ENCODE measurements at places on chromosomes 6 and 20.
A peak's percentile ranks its signal among the peaks of the same experiment; 100 is the strongest.

DNA sequence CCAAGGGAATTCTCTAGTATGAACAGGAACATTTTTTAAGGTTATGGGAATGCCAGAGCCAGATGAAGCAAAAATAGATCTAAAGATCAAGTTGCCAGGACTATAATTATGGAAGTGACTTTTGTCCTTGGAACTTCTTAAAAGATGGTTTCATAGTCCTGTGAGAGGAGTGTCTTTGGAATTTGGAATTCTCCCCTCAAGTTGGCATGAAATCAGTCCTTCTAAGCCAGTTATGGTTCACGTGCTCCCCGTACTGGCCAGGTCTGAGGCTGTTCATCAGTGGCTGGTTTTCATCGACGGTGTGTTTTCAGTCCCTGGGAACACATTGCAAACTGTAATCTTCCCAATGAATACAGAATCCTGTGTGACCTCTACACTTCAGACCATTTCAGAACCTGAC, 63.1 kb downstream of the VGLL2 start:
- no peak for DNase-seq

DNA sequence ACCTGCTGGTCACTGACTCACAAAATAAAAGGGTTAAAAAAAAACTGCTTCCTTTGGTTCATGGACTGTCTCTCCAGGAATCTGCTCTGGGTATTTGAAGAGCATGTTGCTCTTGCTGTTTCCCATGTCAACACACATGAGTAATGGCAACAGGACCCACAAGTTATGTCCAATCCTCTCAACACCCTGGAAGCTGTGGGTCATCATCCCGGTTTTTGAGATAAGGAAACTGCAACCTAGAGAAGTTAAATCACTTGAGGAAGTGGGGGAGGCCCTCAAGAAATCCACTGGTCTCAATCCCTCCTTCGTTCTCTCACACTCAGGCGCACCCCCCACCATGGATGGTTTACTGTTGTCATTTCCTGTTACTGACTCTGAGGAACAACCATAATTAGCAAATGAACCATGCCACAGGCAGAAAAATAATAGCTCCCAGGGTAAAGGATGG, 12.4 kb downstream of the MAP1LC3A start:
- no peak for DNase-seq

DNA sequence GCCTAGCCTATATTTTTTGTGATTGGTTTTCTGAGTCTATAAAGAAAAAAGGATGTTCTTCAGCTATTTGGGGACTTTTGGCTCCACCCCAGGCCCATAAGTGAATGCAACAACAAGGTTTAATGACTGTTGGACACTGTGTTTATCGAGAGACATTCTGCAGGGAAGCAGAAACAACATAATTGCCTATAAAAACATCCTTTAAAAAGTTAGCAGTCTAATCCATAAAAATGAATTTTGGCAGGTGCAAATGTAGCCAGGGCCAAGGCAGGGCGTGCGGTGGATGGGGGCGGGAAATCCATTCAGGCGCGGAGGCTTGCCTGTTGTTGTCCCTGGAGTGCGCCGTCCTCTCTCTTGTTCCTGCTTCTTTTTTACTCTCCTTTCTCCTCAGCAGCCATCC, 99.3 kb downstream of the PAX1 start:
- no peak for DNase-seq

GRCh38 chr6:56715741-56716140, 73.1 kb upstream of the DST start:
- no peak for DNase-seq

DNA sequence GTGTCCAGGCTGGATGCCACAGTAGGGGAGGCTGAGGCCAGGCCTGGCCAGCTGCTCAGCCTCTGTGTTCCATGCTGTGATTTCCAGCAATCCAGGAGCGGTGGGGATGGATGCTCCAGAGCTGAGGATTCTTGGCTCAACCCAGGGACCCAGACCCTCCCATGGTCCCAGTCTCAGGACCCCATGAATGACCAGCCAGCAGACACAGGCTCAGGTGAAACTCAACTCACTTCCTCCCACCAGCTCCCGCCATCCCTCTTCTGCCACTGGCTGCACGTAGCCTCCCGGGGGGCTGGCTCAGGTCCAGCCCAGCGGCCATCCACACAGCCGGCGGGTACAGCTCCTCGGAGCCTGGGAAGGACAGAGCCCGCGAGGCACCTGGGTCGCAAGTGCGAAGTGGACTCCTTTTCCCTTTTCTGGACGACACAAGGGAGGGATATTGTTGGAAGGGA, 54.5 kb upstream of the DACT2 start:
- no peak for DNase-seq

DNA sequence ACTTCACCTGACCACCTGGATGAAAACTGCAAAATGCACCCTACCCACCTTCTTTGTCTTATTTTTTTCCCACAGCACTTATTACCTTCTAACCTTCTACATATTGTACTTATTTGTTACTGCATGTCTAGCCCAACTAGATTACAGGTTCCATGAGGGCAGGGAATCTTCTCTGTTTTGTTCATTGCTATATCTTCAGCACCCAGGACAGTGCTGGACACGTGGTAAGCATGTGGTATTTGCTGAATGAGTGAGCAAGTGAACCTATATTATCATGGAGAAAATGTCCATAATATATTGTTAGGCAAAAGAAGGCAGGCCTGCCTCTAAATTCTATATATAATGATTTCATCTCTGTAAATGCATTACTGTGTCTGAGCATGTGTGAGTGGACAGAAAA, 107.0 kb downstream of the TRERF1 start:
- DNase-seq: no peak

GRCh38 chr6:17045581-17046322, 56.1 kb upstream of the STMND1 start:
- peak; percentile 33 for DNase-seq

DNA sequence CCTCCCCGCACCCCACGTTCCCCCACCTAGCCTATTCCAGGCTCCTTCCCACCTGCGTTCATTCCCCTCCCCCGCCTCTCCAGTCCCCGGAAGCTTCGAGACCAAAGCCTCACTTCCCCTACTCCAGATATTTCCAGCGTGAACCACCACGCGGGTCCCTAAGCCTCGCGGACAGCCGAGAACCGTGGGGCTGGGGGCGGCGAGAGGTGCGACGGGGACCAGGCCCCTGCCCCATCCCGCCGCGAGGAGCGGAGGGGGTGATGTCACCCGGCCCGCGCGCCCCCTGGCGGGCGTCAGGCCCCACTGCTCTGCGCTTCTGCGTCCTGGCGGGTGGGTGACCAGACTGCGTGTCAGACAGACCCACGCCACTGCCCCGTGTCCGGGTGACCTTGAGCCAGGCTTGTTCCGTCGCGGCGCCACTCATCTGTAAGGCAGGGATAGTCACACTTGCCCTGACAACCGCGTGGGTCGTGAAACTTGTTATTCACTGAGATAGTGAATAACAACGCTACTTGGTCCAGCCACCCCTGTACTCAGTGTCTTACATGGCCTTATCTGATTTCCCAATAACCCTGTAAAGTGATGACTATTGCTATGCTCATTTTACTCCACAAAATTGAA, 9.0 kb upstream of the HSP90AB1 start:
- peak; percentile 75 for DNase-seq

GRCh38 chr6:14088600-14089192, 28.9 kb upstream of the CD83 start:
- DNase-seq: no peak

GRCh38 chr6:137033828-137034227, 10.9 kb downstream of the IL20RA start:
- no peak for DNase-seq

- peak; percentile 42 for DNase-seq
Observed at GRCh38 chr20:2086177-2086979, 15.2 kb upstream of the STK35 start.

GRCh38 chr6:17448165-17448564, 54.8 kb downstream of the CAP2 start:
- DNase-seq: no peak

DNA sequence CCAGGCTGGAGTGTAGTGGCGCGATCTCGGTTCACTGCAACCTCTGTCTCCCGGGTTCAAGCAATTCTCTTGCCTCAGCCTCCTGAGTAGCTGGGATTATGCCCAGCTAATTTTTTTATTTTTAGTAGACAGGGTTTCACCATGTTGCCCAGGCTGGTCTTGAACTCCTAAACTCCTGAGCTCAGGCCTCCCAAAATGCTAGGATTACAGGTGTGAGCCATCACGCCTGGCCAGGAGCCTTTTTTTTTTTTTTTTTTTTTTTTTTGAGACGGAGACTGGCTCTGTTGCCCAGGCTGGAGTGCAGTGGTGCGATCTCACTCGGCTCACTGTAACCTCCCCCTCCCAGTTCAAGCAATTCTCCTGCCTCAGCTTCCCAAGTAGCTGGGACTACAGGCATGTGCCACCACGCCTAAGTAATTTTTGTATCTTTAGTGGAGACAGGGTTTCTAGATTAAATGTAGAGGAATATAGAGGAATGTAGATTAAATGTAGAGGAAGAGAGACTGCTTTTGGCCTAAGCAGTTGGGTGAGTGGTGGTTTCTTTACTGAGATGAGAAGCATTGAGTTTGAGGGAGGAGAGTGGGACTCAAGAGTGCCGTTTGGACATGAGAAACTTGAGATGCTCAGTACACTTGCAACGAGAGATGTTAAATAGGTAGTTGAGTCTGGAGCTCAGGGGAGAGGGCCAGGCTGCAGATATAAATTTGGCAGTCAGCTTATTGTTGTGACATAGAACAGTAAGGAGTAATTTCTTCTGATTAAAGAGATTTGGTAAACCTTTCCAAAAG, 16.7 kb downstream of the VAPB start:
- DNase-seq: no peak

DNA sequence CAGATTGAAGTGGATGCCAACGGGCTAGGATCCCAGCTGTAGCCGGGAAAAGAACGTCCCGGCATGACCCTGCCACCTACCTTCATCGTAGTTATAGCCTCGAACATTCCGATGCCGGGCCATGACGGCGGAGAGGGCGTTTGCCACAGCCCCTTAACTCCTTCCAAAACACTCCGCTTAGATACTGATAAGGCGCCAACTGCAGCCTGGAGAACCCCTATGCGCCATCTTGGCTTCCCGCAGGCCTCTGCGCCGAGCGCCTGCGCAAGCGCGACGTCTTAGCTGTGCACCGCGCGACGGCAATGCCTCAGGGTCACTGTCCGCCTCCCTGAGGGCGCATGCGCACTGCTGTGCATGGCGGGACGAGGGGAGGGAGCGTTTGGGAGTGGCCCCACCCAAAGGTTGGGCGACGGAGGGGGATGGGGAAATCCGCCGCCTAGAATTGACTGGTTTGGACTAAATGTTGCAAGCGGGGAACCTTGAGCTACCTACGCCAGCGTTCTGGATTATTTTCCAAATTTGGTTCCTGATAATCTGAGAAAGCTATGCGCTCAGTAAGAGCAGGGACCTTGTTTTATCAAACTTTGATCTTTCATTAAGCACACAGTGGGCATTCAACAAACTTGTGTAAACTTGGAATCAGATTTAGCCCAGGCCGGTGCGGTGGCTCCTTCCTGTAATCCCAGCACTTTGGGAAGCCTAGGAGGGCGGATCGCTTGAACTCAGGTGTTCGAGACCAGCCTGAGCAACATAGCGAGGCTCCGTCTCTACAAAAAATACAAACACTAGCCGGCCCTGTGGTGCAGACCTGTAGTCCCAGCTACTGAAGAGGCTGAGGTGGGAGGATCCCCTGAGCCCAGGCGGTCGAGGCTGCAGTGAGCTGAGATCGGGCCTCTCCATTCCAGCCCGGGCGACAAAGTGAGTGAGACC, at the start of gene HBS1L:
Gene HBS1L, minus strand, starts transcription at position 254 of the 930 bp plus-strand sequence. Its CDS starts 131 bp downstream, at position 123.
- DNase-seq: peak; percentile 91

DNA sequence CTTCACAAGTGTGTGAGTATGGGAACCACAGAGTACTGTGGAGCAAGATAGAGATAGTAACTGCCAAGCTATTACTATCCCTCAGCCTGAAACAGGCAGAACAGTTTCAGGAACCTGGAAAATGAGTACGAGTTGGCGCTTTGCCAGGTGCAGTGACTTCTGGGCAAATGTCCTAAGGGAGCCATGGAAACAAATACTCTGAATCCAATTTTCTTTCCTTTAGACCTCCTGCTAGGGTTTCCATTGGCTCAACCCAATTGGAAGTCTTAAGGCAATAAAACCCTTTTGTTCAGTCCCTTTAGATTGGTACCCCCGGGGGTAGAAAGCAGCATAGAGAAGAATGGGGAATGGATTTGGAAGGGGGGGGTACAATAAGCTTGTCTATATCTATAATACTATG, 205.0 kb upstream of the EPHA7 start:
- peak; percentile 2 for DNase-seq

DNA sequence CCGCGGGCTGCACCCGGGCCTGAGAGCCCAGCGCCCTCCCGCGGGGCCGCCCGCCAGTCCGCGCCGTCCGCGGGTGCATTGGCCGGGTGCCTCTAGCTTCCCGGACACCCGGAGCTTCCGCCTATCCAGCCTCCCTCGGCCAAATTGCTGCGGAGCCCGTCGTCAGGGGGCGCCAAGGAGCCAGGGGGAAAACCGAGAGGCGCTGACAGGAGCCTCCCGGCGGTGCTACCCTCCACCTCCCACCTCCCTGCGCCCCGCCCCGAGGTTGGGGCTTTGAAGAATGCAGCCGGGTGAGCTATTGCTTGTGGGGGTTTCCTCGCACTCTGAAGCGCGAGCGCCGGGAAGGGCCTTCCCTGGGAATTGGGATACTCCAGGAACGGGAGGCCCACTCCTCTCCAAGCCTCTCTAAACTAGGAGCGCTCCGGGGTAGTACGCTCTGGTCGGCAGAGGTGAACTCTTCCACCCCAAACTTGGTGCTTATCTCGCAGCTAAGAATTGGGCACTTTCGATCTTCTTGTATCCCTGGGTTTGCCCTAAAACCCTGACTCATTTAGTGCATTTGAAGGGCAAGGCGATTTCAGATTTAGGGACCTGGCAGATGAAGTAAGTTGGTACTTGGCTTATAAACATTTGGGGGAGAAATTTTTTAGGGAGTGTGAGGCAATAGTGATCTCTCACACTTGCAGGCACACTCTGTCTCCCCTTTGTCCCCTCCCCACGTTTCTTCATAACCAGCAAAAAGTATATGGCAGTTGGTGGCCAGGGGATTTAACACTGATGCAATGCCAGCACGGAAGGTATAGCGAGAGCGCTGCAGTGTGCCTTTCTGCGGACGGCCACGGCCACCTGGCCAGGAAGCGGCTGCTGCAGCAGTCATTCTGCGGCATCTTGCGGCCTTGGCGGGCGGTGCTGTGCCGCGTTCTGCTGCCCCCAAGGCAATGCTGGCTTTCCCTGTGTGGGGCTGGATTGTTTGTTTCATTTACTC, 556 bp downstream of the BEND6 start:
- peak; percentile 48 for DNase-seq

GRCh38 chr20:56810141-56810540, 181.0 kb downstream of the TFAP2C start:
- DNase-seq: no peak

Data from NCI-H526 (cell line).